ENCODE measurements at places on chromosomes 11 and 22.

DNA sequence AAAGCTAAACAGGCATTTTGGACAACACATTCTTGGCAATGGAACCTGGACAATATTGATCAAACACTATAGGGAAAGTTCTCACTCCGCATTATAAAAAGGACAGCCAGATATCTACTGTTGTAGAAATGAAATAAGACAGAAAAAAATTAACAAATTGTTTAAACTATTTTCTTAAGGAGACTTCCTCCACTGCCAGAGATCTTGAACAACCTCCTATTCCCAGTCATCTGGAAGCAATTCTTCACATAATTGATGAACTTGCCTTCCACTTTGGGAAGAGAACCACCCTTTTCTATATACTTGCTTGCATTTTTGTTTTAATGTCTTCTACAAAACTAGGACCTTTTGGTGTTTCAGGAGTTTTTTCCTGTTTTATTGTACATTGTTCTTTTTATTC lies 216.1 kb downstream of the CASP12 start:
- no peak for DNase-seq

DNA sequence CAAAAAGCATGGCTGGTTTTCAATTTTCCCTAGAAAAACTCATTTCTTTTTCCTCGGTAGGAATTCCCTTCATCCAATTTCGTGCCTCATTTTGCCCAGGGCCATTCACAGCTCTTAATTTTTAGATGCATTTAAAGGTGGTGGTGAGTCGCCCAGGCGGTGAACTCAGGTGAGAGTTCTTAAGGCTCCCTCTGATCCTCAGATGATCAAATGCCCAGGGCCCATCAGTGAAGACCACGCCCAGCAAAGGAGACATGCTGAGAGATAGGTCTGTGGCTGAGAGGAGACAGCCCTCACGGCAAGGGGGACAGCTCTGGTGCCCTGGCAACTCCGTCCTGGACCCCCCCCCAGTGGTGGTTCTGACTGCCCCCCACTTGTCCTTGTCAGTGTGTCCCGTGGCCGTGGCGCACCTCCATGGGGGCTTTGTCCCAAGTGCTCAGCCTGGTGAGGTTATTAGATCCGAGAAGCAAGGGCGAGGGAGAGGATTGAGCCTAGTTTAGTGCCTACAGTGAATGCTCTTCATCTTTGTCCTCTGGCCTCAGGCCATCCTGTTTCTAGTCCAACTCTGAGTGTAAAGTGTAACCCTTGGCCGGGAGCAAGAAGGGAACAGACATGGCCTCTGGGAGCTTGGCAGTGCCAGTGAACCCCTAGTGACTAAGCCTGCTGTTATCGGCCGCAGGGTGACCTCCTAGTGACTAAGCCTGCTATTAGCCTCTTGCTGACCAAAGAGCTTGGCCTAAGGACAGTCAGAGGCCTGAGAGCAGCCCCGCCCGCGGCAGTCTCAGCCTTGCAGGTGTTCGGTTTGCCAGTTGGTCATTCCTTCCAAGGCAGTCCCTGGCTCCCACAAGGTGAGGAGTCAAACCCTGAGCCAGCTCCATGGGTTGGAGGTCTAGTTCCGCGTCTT lies 83.5 kb downstream of the CTTN start:
- DNase-seq: no peak

GRCh38 chr11:100827934-100828661 lies 141.0 kb downstream of the ARHGAP42 start:
- DNase-seq: peak; percentile 56

- DNase-seq: no peak
Observed at GRCh38 chr11:47511917-47512316, 41.0 kb downstream of the CELF1 start.

- no peak for DNase-seq
Observed at GRCh38 chr11:123107945-123108495, 46.1 kb upstream of the HSPA8 start.

DNA sequence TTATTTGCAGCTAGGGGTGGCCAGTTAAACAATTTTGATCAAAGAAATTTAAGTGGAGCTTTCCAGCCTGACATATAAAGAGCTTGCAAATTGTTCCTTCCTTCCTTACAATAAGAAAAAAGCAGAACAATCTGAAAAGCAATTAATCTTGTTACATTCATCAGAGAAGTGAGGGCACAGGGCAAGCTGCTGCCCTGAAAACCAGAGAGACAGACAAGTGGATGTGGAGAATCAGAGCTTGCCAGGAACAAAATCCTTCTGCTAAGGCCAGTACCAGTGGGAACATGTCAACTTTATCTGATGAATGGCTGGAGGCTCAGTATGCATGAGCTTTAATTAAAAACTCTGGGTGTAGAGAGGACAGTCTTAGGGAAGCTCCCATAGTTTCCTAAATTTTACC lies 8.8 kb downstream of the CCDC179 start:
- no peak for DNase-seq

- DNase-seq: no peak
Observed at GRCh38 chr11:123431619-123432018, 1.6 kb downstream of the GRAMD1B start.

DNA sequence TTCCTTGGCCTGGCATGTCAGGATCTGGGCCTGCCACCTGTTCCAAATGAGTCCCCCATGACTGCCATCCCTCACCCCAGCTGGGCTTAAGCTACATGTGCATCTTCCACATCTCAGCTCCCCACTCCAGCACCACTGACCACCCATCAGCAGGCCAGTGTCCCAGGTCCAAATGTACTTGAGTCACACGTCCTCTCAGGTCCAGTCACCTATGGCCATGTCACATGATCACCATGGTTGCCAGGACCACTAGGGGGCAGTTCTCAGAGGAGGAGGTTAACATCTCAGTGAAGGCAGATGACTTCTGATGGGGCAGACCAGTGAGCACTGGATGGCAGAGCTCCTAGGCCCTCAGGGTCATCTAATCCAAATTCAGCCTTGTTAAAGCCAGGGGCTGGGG lies 41.9 kb upstream of the WNT11 start:
- DNase-seq: no peak

DNA sequence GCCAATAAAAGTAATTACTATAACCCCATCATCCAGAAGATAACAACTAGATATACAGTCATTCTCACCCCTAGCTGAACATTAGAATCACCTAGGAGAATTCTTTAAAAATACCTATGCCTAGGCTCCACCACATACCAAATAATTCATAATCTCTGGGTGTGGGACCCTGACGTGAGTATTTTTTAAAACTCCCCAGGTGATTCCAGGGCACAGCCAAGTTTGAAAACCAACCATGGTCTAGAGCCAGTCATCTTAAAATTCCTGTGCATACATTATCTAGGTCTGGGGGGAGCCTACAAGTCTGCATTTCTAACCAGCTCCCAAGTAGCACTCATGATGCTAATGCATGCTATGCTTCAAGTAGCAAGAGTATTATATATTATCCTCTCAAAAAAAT lies 281.0 kb upstream of the MTNR1B start:
- no peak for DNase-seq

DNA sequence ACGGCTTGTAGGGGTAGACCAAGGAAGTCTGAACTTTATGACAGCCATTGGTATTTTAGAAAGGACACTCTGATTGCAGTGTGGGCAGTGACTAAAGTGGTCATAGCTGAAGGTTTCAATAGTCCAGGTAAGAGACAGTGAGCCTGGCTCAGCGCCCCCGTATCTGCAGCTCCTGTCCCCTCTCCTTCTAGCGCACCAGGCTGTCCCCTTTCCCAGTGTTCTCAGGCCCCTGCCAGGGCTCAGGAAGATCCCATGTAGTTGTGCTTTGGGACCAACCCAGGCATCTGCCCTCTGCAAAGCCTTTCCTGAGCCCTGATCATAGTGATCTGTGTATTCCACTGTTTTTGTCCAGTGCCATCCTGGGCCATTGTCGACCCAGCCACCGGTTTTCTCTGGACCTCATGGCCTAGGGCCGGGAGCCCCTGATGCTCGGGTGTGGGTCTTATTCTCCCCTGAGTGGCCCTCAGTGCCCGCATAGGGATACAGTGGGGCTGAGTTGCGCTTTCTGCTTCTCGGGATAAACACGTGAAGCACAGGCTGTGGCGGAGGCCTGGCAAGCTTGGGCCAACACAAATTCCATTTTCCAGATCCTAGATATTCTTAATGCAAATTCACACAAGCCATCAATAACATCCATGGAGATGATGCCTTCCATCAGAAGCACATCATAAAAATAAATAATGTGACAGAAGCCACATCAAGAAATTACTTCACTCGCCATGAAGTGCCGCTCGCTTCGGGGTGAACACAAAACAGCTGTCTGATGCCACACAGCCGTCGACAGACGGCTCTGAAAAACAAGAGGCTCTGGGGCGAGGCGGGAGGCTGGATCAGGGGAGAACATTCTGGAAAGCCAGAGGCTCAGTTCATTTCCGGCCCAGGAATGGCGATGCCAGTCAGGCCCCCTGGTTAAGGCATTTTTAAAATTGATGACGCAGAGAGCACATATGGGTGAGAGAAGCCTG lies 805.0 kb downstream of the TBC1D22A start:
- no peak for DNase-seq

GRCh38 chr22:34067031-34067430 lies 146.8 kb upstream of the LARGE1 start:
- DNase-seq: no peak

DNA sequence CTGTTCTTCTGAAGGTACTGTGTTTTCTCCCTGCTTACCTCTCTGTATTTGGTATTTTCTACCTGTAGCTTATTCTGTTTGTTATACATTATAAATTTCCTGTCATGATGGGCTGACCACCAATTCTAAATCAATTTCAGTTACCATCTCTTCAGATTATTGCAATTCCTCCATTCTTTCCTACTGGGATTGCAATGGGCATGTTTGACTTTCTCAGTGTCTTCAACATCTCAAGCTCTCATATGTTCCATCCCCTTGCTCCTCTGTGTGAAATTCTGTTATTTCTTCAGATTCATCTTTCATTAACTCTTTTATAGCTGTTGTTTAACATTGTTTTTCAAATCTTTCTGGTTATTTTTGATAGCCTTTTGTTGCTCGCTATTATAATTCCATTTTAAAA lies 15.5 kb upstream of the C22orf39 start:
- DNase-seq: no peak

- no peak for DNase-seq
Observed at GRCh38 chr11:7520011-7520942, 6.5 kb downstream of the PPFIBP2 start.

DNA sequence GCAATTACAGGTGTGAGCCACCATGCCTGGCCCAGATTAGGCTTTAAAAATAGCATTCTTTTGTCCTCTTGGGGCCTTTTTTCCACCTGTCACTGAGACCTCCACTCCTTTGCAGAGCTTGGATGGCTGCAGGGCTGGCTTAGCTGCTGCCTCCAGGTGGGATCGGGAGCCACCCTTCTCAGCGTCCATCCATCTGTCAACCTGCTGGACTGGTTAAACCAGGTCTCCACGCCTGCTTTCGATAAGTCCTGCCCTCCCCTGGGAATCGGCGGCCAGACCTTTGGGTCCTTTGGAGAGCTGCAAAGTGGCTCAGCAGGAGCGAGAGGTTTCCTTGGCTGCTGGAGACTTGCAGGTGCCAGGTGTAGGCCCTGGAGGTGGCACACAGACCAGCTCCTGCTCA lies 23.4 kb upstream of the GRAMD4 start:
- DNase-seq: peak; percentile 79

DNA sequence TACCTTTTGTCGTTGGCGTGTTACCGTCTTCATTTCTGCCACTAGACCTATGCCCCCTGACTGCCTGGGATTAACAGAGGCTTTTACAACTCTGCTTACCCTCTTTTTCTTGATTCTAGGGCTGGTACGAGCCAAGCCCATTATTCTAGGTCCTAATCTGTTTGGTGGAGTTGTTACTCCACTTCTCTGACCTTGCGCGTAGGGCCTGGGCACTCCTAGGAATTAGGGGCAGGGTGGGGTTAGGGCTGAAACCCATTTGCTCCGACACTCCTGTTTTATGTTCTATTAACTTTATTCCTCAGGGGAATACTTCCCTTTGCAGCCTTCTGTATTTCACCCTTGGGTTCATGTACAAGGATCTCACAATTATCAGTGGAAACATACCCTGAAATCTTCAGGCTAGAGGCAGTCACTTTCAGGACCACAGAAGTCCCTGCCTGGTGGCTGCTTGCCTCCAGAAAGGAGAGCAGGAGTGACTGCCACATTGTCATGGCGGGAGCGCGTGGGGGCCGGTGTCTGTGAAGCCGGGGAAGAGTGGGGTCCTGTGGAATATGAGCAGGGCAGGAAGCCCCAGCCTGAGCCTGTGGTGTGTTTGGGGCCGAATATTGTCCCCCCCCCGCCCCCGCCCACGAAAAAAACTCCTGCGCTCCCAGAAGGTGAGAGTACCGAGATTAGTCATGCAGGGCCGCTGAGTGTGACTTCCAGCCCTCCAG lies 731 bp upstream of the SLC37A2 start:
- no peak for DNase-seq

GRCh38 chr11:116557282-116557681 lies 215.5 kb downstream of the BUD13 start:
- no peak for DNase-seq

DNA sequence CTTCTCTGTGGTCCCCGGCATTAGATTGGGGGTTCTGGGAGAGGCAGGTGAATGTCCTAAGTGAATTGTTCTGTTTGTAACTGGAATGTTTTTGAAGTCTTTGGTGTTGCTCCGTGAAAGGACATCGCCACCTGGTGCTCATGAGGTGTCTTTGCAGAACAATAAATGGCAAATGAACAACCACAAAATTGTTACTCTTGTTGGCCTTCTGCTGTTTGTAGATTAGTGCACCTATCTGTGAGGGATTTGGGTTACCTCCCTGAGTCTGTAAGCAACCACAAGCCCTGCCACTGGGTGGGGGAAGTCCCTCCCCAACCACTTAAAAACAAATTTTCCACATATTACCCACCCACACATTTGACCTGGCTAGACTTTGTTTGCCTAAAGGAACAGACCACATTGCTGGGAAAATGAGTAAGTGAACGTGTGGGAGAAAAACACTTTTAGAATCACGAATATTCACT lies 4.7 kb downstream of the MPEG1 start:
- peak; percentile 20 for DNase-seq

DNA sequence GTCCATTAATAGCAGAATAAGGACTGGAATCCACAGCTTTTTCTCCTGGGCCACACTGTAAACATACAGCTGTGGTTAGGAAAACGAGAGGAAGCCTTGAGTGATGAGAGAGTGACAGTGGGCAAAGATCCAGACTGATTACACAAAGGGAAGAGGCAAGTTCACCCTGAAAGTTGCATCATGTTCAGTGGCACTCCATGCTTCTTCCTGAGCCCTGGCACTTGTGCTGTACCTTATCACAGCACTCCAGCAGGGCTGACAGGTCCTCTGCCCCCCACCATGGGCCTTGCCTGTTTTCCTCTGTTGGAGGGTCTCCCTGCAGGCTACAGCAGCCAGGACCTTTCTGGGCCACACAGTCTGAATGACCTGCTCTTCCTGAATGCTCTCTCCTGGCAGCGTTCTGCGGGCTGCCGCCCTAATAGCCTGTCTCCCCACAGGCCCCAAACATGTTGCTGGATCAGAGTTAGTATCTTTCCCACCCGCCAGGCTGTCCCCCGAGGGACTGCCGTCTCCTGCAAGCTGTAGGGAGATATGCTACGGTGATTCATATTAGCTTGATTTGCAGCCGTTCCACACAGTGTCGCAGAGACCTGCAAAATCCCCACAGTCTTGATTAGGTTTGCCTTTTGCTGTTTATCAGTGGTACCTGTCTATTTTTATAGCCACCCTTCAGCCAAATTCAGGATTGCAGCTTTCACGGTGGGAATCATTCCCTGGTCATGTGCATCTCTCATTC lies 60.2 kb downstream of the NTM start:
- no peak for DNase-seq

- no peak for DNase-seq
Observed at GRCh38 chr11:15625691-15626090, 511.0 kb downstream of the INSC start.

All from NCI-H345 (cell line).